ENCODE measurements at places on chromosomes 11 and 22.

- no peak for DNase-seq
These were observed 15.3 kb downstream of the CCDC73 start for GRCh38 chr11:32779136-32779535.

GRCh38 chr11:27052668-27053067 lies 12.1 kb downstream of the BBOX1 start:
- DNase-seq, result no peak

DNA sequence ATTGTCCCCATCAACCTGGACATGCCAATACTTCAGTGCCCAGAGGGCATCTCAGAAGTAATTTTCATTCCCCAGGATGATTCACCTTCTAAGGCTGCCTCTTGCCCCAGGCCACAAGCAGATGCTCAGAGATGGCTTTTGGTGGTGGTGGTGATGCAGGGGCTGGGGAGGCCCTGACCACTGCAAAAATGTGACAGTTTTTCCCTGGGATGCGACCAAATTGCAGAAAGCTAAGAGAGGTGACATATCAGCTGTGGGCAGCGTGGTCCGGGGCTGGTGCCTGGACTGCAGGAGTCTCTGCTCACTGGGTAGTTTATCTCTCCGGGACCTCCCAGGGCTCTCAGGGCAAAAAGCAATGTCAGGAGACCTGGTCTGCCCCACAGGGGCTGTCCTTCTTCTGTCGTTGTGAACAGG lies 39.7 kb upstream of the ACCSL start:
- no peak for DNase-seq

- DNase-seq, result no peak
These were observed 47.0 kb downstream of the GAB2 start for GRCh38 chr11:78370406-78371172.

DNA sequence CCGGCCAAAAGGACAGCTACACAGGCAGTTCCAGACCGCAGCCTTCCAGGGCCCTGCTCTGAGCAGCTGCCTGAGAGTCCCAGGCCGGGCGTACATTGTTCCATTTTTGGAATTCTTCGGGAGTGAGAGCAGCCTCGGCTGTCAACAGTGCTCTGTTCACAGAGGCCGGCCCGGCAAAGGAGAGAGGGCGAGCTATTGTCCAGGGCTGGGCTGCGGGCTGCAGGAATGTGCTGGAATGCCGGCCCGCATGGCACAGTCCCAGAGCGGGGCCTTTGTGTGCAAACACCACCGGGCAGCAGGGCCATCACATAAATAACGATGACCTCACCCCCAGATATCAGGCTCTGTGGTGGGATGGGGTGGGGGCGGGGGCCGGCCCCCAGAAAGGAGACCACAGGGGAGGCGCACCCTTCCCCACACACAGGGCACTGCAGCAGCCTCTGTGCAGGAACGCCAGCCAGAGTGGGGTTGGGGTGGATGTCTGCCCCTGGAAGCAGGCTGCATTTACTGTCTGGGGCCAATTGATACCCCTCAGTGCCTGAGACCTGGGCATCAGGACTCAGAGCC lies 15.8 kb downstream of the LINC01488 start:
- DNase-seq, result no peak

- no peak for DNase-seq
These were observed 84.7 kb downstream of the YAP1 start for GRCh38 chr11:102194990-102195389.

DNA sequence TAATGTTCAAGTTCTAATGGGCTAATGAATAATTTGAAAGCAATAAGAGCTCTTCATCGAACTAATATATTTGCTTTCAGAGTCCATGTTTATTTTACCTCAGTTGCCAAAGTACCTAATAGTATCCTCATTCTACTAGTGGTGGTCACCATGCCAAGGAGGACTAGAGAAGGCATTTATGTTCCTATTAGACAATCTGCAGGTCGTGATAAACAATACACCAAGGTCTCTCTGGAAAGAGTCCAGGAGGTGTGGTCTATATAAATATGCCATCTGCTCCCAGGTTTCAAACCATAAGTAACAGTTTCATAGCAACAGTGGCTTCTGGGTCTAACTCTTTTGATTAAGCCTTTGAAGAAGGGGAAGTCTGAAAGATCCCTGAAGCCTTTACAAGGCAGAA lies 42.9 kb downstream of the ARFGAP3 start:
- DNase-seq, result no peak

- no peak for DNase-seq
These were observed 48.8 kb downstream of the GDPD4 start for GRCh38 chr11:77252555-77253270.

- DNase-seq, result no peak
These were observed 27.5 kb upstream of the CHST1 start for GRCh38 chr11:45692808-45693453.

DNA sequence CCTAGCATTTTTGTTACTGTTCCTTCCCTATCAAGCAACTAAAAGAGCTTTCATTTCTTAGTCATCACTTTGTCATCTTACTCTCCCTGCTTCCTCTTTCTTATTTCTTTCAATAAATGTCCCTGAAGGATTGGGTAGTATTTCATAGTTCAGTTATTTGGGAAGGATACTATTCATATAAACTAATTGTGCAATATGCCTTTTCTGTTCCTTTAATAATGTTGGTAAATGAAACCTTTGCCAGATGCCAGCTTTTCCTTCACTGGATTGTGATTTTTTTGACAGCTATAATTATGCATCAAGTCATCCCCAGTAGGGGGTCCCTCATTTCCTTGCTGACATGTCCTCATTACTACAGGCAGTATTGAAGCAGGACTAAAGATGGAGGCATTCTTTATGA lies 101.7 kb downstream of the ATM start:
- no peak for DNase-seq

DNA sequence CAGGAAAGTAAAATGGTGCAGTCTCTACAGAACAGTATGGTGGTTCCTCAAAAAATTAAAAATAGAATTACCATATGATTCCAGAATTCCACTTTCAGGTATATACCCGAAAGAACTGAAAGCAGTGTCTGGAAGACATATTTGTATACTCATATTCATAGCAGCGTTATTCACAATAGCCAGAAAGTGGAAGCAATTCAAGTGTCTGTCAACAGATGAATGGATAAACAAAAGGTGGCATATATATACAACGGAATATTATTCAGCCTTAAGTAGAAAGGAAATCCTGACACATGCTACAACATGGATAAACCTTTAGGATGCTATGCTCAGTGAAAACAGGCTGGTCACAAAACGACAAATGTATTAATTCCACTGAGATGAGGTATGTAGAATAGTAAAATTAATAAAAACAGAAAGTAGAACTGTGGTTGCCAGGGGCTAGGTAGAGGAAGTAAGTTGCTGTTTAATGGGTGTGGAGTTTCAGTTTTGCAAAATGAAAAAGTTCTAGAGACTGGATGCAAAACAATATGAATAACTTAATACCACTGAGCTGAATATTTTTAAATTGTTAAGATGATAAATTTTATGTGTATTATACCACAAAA lies 14.5 kb downstream of the SAA1 start:
- peak; percentile 5 for DNase-seq

DNA sequence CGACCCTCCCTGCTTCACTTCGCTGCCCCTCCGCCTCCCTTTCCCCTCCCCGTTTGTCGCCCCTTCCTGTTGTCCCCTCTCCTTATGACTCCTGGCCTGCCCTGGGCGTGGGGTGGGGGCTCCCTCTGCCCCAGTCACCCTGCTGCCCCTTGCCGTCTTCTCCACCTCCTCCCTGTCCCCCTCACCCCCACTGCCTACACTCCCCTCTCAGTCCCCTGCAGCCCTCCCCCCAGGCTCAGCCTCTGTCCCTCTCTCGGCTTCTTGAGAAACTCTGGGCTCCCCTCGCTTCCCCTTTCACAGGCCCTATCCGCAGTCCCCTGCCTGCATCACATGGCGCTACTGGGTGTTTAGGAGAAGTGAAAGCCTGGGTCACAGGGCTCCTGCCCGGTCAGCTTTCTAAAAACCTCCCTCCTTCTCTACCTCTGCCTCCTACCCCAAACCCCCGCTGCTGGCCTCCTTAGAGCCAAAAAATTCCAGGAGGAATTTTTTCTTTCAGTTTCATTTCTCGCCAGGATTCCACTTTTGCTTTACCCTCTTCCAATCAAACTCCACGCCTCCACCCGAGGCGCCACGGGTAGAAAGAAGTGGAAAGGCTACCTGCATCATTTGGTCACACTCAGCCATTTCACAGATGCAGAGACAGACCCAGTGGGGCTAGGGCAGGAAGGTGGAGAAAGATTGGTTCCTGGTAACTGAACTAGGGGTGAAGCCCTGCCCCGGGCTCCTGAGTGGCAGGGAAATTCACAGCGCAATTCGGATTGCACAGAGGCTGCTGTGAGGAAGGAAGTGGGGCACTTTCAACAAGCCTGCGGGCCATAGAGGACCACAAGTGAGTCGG lies at the start of gene SLC15A3:
Gene SLC15A3 (minus strand): TSS at position 273 of the 838 bp plus-strand sequence. CDS start 625 bp downstream, outside the sequence.
- peak; percentile 87 for DNase-seq

GRCh38 chr22:40678493-40679248 lies 613 bp upstream of the MCHR1 start:
- DNase-seq, result no peak

GRCh38 chr11:94134651-94135512 lies 6.2 kb downstream of the PANX1 start:
- no peak for DNase-seq

- no peak for DNase-seq
These were observed 12.3 kb downstream of the PDGFD start for GRCh38 chr11:104151404-104152204.

DNA sequence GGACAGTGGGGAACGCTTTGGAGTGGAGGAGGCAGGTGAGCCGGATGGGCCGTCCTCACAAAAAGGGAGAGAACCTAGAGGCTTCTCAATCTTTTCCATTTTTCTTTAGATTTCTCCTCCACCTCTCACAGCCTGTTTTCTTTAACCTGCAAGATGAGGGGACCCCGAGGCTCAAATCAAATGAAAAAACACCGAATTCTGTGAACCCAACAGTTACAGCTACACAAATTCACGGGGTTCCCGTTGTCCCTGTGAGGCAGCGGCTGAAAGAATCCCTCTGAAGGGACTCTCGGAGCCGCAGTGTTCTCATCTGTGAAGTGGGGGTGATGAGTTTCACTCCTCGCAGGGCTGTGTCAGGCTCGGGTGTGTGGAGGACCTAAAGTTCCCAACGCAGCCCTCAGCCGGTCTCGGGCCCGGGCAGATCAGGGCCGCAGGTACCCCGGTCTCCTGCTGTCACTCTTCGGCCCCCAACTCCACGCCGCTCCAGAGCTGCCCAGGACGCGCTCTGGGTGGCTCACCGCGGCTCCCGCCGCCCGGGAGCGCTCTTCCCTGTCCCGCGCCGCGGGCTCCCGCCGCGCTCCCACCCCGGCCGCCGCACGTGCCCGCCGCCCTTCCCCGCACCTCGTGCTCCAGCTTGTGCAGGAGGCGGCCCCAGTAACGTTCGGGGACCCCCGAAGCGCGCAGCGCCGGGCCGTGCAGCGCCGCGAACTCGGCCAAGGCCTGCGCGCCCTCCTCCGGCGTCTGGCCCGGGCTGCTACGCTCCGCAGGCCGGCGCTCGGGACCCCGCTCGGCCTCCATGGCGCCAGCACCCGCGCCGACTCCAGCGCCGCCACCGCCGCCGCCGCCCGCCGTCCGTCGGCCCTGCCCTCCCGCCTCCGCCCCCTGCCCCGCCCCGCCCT lies at the start of gene TTLL12:
Gene TTLL12 (minus strand): TSS at position 863 of the 899 bp plus-strand sequence. CDS start 65 bp downstream, at position 798.
- DNase-seq, result peak; percentile 64

GRCh38 chr11:130544266-130544665 lies 95.8 kb downstream of the ADAMTS15 start:
- DNase-seq, result no peak

Measured in CD4-positive, alpha-beta T cell treated with Interleukin-1 beta for 1 hour (primary cell).